ENCODE measurements at places on chromosomes 13 and 19.

GRCh38 chr13:75935805-75936204, 299.7 kb downstream of the LMO7 start:
- DNase-seq = no peak

- no peak for DNase-seq
These were observed 490.0 kb upstream of the SGCG start for GRCh38 chr13:22690756-22691155.

- DNase-seq = no peak
These were observed 71.5 kb downstream of the GGACT start for GRCh38 chr13:100517135-100517534.

DNA sequence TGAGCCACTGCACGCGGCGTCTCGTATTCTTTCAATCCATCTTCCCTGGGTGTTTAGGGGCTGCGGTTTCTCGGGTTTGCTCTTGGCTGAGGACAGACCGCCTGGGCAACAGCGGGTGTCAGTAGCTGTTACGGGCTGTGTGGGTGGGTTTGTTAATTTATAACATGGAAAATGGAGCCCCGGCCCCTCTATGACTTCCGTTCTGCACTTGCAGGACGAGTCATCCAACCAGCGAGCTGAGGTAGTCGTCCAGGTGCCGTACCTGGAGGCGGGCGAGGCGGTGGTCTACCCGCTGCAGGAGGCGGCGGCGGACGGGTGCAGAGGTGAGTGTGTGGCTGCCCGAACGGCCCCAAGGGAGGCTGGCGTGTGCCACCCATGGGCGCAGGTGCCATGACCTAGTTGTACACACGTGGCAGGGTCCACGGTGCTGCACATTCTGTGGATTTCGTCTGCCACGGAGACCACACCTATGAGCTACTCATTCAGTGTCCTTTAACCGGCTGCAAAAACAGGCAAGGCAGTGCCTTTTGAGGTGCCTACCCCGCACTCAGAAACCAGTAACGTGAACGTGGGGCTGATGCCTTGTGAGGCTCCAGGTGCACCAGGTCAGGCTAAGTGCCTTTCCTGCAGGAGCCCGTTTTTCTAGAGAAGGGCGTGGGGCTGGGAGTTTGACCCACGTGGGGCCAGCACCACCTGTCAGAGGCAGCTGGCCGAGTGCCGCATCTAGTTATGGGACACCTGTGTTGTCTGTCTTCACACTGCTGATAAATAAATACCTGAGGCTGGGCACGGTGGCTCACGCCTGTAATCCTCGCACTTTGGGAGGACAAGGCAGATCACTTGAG, 10.9 kb downstream of the POLR2E start:
- no peak for DNase-seq

DNA sequence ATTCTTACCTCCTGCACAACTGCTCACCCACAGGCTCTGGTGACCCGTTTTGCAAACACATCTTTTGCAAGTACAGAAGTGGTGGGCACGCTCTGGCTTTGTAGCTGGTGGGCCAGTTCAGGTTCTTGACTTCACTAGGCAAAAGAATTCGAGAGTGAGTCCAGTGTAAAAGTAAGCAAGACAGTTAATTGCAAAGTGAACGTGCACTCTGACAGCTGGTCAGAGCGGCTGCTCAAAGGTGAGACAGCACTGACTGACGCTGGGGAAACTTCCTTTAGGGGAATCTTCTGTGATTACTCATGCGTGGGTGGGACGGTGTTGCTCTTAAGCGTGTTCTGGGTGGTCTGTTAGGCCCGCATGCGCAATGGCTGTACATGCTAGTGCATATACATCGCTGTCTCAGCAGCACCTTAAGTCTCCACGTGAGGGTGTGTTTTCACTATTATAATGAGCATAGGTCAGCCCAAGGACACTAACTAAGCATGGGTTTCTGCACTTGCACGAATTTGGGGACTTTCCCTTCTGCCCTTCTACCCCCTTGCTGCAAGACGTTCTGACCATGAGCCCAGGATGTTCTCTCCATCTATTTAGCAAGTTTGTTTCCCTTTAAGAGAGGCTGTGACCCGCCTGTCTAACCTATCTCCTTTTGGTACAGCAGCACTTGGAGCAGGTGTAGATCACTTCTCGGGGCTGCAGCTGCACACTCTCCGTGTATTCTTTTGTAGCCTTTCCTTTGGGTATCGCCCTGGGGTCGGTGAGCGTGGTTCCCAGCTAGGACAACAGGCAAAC, 30.2 kb upstream of the CD33 start:
- no peak for DNase-seq

GRCh38 chr19:44848812-44849447, 2.8 kb downstream of the NECTIN2 start:
- DNase-seq = no peak

DNA sequence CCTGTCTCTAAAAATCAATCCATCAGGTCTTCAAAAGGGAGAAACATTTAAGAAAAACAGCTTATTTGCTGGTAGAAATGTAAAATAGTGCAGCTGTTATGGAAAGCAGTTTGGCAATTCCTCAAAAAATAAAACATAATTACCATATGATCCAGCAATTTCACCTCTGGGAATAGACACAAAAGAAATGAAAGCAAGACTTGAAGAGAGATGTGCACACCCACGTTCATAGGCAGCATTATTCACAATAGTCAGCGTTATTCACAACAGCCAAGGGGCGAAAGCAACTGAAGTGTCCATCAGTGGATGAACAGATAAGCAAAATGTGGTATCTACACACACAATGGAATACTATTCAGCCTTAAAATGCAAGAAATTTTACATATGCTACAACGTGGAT, 45.1 kb upstream of the DOCK9 start:
- DNase-seq = no peak

- DNase-seq = peak; percentile 65
These were observed 3.7 kb upstream of the LYPD3 start for GRCh38 chr19:43469160-43469480.

GRCh38 chr13:55517312-55517711, 1623.4 kb upstream of the PRR20A start:
- no peak for DNase-seq

DNA sequence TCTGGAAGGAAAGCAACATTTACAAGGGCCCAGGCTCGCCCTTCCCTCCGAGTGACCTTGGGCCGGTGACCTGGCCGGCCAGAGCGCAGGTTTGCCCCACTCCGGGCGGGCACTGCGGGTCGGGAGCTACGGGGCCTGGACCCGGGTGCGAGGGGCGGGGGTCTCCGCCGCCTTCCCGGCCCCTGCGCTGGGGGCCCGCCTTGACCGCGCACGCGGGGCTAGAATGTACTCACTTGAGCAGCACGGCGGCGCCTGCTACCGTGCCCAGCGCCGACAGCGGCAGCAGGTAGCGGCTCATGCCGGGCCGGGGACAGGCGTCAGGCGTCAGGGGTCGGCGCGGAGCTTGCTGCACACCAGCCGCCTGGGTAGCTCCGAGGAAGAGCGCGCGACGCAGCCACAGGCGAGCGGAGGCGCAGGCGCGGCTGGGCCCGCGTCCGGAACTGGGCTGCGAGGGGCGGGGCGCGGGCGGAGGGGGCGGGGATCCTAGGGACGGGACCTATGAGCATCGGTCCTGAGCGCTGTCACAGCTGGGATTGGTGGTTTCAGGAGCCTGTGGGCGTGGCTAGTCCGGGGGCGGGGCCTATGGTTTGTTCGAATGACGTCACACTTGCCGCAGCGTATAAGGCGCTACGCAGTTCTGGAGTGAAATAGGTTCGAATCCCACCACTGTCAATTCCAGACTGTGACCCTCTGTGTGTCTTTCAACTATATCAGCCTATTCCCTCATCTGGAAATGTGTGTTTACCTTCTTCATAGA, at the start of gene RDH13:
TSS of gene RDH13 (minus strand) at position 414 of the 757 bp plus-strand sequence. CDS start at position 298, 116 bp downstream.
- DNase-seq = peak; percentile 91

DNA sequence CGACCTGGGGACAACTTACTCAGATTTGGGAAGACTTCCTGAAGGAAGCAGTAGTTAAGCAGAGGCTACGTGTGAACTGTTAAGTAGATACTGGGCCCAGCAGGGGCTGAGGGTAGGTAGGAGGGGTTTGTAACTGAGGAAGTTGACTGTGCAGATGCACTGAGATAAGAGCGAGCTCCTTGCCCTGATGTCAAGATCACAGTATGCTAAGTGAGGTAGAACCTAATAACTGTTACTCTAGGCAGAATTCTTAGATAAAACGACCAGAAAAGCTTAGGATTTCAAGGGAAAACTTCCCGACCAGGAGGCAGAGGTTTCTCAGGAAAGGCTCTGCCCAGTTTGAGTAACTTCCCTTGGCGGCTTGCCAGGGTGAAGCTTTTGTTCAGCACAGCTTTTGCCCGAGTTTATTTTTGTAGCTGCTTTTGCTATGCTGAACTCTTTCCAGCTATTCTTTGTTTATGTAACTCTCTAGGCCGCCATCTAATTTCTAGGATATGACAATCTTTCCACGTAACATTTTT, 632.1 kb downstream of the DIAPH3 start:
- peak; percentile 7 for DNase-seq

DNA sequence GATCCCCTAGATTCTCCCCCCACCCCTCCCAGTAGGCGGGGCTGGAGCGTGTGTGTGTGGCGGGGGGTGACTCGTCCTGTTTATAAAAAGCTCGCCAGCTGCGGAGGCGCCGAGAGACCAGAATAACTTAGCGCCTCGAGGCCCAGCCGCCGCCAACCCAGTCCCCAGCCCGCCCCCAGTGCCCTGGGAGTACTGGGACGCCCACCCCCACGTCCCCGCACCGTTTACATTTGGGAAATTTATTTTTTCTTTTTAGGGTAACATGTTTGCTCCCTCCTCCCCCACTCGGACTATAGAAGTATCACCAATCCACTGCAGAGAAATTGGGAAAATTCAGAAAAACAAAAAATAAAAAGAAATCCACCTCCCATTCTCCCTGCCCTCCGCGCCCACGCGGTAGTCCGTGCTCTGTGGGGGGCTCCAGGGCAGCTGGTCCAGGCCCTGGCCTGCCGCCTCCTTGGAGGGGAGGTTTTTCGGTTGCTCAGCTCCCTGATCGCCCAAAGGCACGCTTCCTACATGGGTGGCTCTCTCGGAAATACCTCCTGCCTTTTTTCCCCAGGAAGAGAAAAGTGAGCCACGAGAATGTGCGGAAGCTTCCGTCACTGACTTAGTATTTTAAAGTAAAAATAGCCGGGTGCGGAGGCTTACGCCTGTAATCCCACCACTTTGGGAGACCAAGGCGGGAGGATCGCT, 1.5 kb upstream of the RAB3A start:
- peak; percentile 43 for DNase-seq

Data from CD4-positive, alpha-beta T cell treated with Interleukin-6 at 100 ng/mL for 8 hours (primary cell).